ENCODE measurements at places on chromosomes 6 and 20. TPM values are rescaled to one million over a fixed set of nuclear protein-coding genes. Genes with fewer than 3 reads are reported as not detected.

- no peak for DNase-seq
These were observed 590 bp upstream of the MAP1LC3A start for GRCh38 chr20:34557936-34558319.

DNA sequence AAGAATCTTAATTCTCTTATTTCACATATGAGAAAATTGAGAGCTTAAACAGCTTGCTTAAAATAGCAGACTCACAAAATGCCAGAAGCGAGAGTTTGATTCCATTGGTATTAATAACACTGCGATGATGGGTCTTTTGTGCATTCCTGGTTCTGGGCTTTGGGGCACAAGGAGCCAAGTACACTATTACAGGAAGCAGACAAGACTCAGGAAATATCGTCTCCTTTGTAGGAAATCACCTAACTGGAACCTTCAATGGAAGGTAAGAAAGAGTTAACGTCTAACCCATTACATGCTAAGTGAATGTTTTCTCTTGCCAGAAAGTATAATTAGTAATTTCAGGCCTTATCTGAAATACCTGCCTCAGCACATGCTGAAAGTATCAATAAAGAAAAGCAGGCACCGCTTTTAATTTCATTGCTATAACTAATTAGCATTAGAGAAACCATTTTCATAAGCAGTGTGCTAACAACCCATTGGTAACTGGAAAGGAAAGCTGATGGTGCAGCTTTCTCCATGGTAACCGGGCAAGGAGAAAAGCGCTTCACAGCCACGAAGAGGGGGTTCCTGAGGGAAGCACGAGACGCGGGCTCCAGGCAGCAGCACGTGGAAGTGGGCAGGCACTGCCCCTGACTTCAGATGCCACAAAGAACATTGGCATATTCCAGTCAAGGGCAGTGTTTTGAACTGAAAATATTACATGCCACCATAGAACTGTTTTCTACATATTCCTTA is 206.7 kb upstream of the AGPAT4 start:
- DNase-seq: no peak

GRCh38 chr20:884983-885952 is 30.9 kb downstream of the ANGPT4 start:
- peak; percentile 49 for DNase-seq

DNA sequence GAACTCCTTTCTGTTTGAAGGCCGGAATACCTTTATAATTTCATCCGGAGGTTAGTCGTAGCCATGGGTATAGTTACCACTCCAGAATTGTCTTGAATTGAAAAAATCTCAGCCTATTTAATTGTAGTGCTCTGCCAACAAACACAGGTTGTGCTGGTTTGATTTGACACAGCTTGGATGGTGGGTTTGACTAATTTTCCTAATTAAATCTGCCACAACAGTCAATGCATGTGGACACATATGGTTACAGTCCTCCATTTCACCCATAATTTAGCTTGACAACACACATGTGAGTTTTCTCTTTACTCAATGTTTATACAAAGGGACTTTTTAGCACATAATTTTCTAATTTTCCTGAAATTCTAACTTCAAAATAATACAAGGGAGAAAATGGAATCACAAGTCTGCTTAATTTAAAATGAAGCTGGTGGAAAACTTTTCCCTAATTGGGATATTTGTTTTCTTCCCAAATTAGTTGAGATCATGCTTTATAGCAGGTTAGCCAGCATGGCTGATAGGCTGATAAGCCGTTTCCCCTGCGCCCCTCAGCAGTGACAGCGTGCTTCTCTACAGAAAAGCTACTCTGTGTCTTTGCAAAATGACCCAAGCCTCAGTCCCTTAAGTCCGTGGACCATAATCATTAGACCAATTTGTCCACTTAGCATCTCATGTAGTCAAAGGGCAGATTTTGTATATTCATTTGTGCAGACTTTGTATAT is 463.5 kb upstream of the FLRT3 start:
- no peak for DNase-seq

GRCh38 chr6:30819297-30819917 is 64.9 kb upstream of the DDR1 start:
- peak; percentile 30 for DNase-seq

- no peak for DNase-seq
These were observed 539.7 kb upstream of the MARCKS start for GRCh38 chr6:113317442-113317841.

DNA sequence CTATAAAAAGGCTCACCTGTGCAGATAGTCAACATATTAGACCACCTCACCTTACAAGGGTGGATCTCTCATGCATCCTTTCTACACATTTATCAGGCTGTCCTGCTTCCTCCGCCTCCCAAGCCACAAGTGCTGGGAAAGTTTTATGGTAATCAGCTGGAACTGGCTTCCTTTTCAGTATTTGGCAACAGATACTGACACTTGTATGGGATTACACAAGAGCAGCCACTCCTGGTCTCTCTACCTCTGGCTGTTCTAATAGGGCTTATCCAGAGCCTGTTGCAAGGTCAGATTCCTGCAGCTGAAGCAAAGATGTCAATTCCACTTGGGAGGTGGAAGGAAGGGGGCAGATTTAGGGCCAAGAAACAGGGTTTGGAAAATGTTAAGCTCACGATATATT is 503 bp upstream of the GPLD1 start:
- peak; percentile 32 for DNase-seq

- DNase-seq: no peak
These were observed 350 bp downstream of the HELZ2 start for GRCh38 chr20:63573647-63574131.

- peak; percentile 39 for DNase-seq
These were observed 736.6 kb downstream of the DHX35 start for GRCh38 chr20:39698752-39699151.

DNA sequence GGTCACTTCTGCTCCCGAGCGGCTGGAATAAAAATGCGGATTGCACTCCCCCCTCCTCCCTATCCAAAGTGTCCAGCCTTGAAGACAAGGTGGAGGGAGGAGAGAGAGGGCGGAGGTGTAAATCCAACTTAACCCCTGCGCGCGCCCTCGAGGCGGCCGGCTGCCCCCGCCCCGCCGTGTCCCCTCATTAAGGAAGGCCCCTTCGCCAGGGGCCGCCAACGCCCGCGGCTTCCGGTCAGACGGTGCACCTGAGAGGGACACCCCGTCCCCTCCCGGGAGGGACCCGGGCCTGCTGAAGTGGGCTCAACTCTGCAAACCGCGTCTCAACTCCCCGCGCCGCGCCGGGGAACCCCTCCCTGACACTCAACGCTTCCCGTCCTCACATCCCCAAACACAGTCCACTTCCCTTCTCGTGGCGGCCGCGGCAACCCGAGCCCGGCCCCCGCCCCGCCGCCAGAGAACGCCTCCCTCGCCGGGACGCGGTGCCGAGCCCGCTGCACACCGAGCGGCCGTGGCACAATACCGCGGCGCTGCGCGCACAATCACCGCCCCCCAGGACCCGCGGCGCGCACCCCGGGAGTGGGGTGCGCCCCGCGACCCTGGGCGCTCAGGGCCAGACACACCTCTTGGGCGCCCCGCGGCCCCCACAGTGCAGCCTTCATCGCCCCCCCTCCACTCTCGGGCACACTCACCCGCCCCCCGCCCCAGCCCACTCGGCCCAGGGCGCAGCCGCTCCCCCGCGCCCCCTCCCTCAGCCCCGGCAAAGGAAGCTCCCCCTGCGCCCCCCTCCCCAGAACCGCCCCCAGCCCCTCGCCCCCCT is 102.5 kb downstream of the NOL4L start:
- DNase-seq: peak; percentile 41

DNA sequence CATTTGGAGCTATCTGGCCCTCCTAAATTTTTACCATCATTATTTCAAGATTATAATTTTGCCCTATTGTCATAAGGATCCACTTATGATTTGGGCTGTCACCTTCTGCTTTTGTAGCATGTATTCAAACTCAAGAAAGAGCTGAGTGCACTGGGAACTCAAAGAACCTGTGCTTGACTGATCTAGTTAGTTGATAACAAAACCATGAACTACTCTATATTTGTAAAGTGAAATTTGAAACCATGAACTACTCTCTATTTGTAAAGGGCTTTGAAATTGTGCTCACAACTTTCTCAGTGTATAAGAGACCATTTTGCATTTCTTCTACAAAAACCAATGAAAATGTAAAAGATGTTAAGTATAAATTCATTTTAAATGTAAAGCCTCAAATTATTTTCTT is 77.5 kb upstream of the POPDC3 start:
- peak; percentile 12 for DNase-seq

DNA sequence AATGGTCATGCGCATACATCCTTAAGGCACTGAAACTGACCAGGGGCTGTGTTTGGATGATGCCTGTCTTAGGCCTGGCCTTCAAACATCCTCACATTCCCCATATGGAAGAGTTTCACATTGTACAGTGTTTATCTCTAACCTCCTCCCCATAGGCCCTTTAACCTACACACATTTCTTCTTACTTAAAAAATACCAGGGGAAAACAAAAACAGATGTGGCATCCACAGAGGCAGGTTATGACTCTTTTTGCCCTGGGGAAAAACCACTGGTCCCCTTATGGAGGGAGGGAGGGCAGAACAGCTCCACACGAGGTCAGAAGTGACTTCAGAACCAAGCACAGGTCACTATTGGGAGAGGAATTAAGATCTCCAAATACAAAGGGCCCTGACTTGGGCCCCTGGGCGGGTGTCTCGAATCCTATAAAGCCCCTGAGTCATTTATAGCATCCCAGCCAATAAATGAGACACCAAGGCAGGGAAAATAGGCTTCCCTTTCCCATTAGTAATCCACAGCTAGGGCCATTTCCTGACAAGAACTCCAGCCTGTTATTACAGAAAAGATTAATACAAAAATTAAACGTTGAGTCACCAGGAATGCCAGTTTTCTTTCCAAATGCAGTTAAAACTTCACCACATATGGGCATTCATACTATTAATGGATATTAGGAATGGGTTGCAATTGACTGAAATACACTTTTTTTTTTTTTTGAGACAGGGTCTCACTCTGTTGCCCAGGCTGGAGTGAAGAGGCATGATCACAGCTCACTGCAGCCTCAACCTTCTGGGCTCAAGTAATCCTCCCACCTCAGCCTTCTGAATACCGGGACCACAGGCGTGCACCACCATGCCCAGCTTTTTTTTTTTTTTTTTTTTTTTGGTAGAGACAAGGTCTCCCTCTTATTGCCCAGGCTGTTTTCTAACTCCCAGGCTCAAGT is 107.2 kb downstream of the ATP9A start:
- DNase-seq: peak; percentile 97

DNA sequence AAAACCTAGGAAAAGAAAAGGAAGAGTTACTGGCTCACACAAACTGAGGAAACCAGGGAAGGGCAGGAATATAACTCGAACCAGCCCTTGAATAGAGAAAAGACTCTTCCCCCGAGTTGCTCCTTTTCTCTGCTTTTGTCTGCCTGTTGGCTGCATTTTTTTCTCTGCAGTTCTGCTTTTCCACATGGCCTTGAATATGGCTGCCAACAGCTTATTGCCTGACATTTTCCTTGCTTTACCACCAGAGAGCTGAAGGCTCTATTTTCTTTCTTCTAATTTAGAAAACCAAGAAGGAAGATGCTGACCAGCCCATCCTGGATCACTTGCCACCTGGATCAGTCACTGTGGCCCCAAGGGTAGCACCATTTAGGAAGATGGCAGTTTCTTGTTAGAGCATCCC is 164.8 kb upstream of the MAN1A1 start:
- DNase-seq: no peak

- no peak for DNase-seq
These were observed 257.1 kb upstream of the TAB2 start for GRCh38 chr6:149060300-149060984.

DNA sequence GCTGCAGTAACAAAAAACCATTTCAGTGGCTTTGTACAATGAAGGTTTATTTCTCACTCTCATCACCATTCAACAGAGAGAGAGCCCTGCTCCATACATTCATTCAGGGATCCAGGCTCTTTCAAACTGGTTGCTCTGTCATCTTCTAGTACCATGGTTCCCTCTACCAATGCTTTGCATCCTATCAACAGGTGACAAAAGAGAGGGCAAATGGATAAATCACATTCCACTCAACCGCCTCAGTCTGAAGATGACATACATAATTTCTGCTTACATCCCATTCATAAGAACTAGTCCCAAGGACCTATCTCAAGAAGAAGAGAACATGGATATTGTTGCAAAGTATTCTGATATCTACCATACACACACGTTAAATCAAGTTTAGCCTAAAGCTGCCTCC is 51.6 kb downstream of the IYD start:
- no peak for DNase-seq

DNA sequence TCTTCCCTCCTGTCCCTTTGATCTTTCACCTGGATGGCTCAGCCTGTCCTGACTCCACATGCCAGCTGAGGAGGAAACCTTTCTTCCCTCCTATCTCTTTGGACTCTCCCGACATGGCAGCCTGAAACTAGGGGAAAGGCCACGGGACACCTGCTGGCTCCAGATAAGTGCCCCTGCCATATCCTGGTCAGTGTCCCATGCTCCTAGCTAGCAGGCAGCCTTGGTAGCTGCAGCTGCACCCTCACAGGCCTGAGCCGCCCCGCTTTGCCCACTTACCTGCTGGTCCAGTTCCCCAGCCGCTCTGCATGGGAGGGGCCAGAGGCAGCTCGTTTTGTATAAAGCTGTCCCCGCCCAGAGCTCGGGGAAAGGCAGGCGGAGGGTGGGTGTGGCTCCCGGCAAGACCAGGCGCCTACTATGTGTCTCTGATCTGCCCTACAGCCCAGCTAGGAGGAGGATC is 7.4 kb upstream of the SLC52A3 start:
- DNase-seq: no peak

DNA sequence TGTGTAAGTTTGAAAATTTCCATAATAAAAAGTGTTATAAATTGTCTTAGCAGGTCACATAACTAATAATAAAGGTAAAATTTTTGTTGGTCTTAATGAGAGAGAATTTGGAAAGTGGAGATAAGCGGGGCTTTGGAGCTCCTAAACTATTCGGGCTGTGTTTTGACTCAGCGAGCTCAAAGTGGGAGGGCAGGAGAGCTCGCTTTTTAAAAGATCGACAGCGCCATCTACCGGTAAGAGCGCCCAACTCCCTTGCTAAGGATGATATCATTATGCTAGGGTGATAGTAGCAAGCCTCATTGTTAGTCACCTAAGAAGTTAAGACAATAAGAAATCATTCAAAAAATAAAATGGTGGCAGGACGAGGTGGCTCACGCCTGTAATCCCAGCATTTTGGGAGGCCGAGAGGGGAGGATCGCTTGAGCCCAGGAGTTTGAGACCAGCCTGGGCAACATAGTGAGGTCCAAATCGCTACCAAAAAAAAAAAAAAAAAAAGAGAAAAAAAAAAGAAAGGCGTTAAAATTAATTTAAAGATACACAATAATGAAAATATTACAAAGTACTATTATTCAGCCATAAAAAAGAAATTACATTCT is 24.8 kb downstream of the C6orf15 start:
- peak; percentile 92 for DNase-seq

- no peak for DNase-seq
These were observed 94.4 kb downstream of the TOX2 start for GRCh38 chr20:44008806-44009678.

The PGBD1 gene
- total RNA-seq: 10.5 TPM

The OR2W1 gene
- total RNA-seq: not detected

The NMBR gene
- total RNA-seq: not detected

The SPAG4 gene
- total RNA-seq: 24.0 TPM

The MYCT1 gene
- 0.37 TPM for total RNA-seq

The SMIM8 gene
- total RNA-seq: 6.1 TPM

The WFDC10B gene
- not detected for total RNA-seq

The IMPG1 gene
- not detected for total RNA-seq

The EHMT2 gene
- 51.0 TPM for total RNA-seq

The GDAP1L1 gene
- total RNA-seq: not detected

The BPIFB1 gene
- total RNA-seq: not detected

Measured in M059J (cell line).